ENCODE measurements at places on chromosomes 6 and 20.

DNA sequence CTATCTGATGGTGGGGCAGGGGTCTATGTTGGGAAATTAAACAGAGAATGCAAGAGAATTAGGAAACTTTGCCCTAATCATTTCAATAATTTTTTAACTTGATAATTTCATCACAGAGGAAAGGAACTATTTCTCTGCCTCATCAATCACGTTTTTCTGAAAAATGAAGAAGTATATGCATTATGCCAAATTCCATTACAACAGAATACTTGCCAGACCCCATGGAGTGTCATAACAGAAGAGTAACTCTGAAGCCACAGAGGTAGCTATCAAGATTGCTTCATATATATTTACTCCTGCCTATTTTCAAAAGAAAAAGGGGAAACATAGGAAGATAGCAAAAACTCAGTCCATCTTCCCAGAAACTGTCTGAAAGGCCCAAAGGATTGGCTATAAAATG, 5.7 kb upstream of the USP49 start:
- DNase-seq: no peak

DNA sequence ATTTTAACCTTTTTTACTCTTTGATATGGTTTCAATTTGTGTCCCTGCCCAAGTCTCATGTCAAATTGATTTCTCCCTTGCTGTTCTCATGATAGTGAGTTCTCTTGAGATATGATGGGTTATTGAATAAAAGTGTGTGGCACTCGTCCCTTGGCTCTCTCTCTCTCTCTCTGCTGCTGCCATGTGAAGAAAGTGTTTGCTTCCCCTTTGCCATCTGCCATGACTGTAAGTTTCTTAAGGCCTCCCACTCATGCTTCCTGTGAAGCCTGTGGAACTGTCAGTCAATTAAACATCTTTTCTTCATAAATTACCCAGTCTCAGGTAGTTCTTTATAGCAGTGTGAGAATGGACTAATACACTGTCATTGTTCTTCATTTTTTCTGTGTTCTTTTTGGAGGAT, 48.5 kb downstream of the LIN28B start:
- DNase-seq: no peak

DNA sequence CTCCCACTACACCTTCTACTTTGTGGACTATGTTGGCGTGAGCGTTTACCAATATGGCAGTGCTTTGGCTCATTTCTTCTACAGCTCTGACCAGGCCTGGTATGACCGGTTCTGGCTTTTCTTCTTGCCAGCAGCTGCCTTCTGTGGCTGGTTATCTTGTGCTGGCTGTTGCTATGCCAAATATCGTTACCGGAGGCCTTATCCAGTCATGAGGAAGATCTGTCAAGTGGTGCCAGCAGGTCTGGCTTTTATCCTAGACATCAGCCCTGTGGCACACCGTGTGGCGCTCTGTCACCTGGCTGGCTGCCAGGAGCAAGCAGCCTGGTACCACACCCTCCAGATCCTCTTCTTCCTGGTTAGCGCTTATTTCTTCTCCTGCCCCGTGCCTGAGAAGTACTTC, 16.5 kb upstream of the EFHC1 start:
- DNase-seq: no peak

- DNase-seq: no peak
Measured at GRCh38 chr6:27770724-27771123, 141.5 kb downstream of the OR2B2 start.

DNA sequence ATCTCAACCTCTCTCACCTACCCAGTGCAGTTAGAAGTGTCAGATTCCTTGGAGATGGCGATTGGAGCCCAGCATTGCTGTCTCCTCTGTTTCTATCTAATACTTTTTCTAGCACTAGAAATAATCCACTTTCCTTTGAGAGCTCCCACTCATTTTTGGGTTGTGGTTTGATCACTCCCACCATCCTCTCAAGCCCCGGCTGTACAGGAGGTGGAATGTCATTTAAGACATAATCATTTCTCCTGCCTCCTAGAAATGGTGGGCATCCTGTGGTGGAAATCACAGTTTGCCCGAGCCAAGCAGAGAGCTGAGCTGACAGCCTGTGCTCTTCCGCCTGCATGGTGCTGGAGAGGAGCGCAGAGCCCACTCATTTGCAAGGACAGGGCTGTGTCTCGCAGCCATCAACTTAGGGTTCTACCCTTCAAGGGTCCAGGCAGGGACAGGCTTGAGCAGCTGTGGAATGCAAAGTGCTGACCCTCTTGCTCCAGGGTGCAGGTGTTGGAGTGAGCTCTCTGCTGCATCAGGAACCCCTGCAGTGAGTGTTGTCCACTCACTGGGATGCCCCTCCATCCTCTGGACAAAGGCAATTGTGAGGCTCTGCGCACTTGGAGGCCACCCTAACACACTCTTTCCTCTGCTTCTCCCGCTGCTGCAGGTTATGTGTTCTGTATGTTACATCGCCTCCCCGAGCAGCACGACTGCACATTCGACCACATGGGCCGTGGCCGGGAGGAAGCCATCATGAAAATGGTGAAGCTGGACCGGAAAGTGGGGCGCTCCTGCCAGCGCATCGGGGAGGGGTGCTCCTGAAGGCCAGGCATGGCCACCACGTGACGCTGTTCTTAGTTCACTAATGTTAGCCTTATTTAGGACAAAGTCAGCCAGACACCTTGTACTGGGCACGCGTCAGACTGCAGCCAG, 332.3 kb downstream of the ZFAND3 start:
- DNase-seq: no peak

- DNase-seq: no peak
Measured at GRCh38 chr20:4866429-4866828, 134.9 kb downstream of the SLC23A2 start.

DNA sequence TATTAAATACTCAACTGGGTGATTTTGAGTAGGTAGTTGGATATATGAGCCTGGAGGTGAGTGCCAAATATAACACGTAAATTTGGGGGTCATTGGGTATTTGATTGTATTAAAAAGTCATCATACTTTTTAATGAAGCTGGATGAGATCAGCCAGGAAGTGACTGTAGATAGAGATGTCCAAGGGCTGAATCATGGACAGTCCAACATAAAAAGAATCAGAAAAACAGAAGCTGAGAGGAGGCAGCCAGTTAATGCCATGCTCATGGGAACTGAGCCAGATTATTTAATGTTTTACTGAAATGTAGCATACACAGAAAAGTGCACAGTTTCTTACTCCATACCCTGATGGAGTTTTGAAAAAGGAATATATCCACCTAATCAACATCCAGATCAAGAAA, 435.5 kb upstream of the PLCB4 start:
- DNase-seq: no peak
